ENCODE measurements at places on chromosomes 2 and 18.

GRCh38 chr2:230902180-230902899, 22.7 kb downstream of the GPR55 start:
- DNase-seq, result no peak

GRCh38 chr2:174327021-174327840, 7.5 kb upstream of the SP9 start:
- no peak for DNase-seq

DNA sequence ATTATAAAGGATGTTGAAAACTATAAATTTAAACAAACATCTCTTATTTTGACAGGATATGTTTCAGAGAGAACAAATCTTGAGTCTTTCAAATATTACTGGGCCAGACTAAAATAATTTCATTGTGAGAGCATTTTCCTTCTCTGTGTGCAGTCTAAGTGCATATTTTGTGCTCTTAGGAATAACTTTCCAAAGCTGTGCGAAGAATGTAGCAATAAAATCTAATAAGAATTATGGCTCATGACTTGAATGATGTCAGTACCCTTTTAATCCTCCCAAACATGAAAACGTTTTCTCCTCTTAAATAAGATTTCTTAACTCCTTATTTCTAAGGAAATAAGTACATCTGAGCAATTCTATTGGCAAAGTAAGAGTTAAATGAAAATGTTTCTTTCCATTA, 76.2 kb upstream of the EFEMP1 start:
- no peak for DNase-seq

DNA sequence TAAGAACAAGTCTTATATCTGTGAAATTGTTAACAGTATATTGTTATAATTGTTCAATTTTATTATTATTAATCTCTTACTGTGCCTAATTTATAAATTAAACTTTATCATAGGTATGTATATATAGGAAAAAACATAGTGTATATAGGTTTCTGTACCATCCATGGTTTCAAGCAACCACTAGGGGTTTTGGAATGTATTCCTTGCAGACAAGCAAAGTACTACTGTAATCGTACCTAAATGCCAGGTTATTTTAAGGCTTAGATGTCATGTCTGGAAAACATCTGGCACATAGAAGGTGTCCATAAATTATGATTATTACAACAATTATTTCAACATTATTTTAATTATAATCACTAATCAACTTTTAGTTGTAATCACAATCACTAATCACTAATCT, 8.4 kb downstream of the ITSN2 start:
- no peak for DNase-seq

- DNase-seq, result no peak
Measured at GRCh38 chr2:119487434-119488244, 36.6 kb downstream of the SCTR start.

GRCh38 chr2:187541086-187542085, 12.8 kb downstream of the TFPI start:
- DNase-seq, result no peak

GRCh38 chr18:42525905-42526304, 570.9 kb downstream of the PIK3C3 start:
- no peak for DNase-seq

GRCh38 chr2:179560257-179560735, 295.7 kb upstream of the SESTD1 start:
- no peak for DNase-seq

- DNase-seq, result no peak
Measured at GRCh38 chr2:169469952-169470572, 9.2 kb upstream of the BBS5 start.

DNA sequence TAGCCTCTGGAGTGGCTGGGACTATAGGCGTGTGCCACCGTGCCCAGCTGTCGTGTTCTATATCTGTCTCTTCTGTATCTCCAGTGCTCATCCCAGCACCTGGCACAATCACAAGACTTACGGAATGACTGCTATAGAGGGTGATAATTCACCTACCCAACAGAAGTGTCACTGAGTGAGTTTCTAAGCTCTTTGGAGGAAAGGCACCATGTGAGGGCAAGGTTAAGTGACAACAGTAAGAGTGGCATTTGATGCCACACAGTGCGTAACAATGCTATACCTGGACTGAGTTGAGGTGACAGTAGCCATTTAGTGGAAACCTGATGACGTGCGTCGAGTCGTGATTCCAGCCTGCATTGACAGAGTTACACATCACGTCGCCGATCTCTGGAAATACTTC, 89.0 kb downstream of the KCTD1 start:
- no peak for DNase-seq

DNA sequence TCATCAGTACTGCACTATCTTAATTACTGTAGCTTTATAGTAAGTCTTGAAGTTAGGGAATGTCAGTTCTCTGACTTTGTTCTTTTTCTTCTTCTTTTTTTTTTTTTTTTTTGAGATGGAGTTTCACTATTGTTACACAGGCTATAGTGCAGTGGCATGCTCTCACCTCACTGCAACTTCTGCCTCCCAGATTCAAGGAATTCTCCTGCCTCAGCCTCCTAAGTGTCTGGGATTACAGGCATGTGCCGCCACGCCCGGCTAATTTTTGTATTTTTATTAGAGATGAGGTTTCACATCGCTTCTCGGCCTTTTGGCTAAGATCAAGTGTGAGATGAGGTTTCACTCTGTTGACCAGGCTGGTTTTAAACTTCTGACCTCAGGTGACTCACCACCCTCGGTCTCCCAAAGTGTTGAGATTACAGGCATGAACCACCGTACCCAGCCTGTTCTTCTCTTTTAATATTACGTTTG, 41.9 kb upstream of the TANC1 start:
- no peak for DNase-seq

GRCh38 chr2:25073025-25073424, 31.1 kb downstream of the EFR3B start:
- DNase-seq, result no peak

GRCh38 chr2:60533101-60534051, 20.1 kb downstream of the BCL11A start:
- DNase-seq, result no peak
